ENCODE measurements at places on chromosomes 5 and 9.

- no peak for DNase-seq
Observed at GRCh38 chr5:18395126-18396110, 761.2 kb downstream of the TAF11L14 start.

DNA sequence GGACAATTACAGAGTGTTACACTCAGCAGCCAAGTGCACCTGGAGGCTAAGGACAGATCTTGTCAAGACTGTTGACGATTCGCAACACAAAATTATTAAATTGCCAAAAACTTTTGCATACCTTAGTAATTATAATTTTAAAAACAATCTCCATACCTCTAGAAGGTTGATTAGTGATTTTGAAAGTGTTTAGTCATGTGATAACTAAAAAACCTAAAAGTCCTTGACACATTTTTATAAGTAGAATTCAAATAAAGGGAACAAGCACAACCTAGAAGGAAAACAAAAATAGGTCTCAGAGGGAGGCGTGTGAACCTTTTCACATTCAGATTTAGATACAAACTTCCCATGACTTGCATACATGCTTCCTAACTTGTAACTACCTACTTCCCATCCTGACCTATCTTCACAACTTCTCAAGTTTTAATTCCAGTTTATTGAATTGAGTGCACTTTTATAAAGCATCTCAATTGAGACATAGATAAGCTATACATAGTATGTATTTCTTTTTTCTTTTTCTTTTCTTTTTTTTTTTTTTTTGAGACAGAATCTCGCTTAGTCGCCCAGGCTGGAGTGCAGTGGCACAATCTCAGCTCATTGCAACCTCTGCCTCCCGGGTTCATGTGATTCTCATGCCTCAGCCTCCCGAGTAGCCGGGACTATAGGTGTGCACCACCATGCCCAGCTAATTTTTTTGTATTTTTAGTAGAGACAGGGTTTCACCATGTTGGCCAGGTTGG is 5.8 kb downstream of the ZNF367 start:
- no peak for DNase-seq

GRCh38 chr5:79845448-79846197 is 145.4 kb downstream of the MTX3 start:
- peak; percentile 27 for DNase-seq

GRCh38 chr5:90226433-90227099 is 183.0 kb downstream of the CETN3 start:
- DNase-seq, result no peak

DNA sequence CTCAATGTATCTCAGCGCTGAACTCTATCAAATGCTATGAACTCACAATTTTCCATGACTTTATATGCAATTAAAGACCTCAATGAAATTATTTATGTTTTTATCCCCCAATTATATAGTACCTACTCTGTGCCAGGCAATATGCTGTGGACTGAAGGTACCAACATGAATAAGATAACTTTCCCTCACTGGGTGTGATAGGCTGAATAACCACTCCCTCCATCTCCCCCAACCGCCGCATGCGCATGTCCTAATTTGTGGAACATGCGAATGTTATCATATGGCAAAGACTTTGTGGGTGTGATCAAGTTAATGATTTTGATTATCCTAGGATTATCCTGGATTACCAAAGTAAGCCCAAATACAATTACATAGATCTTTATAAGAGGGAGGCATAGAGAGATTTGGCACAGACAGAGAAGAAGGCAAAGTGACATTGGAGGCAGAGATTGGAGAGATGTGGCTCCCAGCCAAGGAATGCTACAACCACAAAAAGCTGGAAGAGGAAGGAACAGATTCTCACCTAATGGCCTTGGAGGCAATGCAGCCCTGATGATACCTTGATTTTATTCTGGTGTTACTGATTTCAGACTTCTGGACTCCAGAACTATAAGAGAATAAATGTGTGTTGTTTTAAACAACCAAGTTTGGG is 149.1 kb upstream of the VCAN start:
- DNase-seq, result no peak

GRCh38 chr5:74538206-74538661 is 102.3 kb downstream of the ENC1 start:
- DNase-seq, result no peak

DNA sequence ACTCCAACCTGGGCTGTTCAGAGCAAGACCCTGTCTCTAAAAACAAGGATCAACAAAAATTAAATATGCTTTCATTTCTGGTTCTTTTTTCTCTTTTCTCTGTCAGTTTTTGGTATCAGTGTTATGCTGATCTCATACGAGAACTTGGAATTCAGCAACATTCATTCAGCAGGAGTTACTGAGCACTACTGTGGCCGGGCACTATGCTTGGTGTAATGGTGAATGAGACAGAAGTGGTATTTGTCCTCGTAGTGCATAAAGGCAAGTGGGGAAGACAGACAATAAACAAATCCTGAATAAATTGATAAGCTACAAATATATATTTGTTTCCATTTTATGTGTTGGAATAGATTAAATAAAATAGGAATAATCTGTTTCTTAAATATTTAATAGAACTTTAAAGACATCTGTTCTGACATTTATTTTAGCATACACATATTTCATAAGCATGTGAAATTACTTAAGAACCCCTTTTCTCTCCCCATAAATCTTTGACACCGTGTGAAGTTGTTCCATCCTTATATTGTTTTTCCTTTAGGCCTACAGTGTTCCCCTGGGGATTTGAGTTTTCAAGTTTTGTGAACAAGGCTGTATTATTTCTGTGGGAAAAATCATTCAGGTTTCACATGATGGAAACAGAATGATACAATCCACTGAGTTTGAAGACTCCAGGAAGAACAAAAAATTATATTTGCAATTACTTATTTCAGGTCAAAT is 24.6 kb downstream of the UBAP1 start:
- no peak for DNase-seq

DNA sequence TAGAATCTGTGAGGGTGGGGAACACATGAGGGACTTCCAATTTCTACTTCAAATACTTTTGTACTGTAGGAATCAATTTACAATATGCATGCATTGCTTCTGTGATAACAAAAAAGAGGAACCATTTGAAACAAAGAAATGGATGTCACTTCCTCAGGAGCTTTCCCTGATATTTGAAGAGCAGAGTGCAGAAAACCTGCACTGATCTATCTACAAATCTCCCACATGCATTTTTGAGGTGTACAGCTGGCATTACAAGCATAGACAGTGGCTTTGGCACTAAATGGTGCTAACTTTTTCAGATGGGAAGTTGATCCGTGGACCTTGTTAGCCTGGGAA is 27.7 kb downstream of the YIPF5 start:
- DNase-seq, result no peak

GRCh38 chr5:157473383-157474320 is 13.6 kb downstream of the NIPAL4 start:
- no peak for DNase-seq
